NT2/D1 (cell line): ENCODE measurements at places on chromosomes 12 and 14.

DNA sequence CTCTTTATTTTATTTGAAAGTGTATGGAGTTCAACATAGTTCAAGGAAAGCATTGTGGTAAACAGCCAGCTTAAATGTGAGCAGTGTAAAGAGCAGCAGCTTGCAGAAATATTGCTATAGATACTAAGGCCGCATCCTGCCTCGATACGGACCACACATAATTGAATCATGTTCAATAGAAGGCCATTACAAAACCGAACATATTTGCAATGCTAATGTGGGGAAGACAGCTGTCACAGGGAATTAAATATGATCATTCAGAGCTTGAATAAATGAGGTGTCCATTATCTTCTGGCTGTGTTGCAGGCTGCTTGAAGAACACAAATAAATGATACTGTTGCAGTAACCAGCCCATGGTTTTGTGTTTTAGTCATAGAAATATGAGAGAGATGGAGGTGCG lies 173.2 kb downstream of the BRMS1L start:
- DNase-seq, result no peak

- DNase-seq, result no peak
Observed at GRCh38 chr12:34287986-34288962, 266.0 kb downstream of the ALG10 start.

- DNase-seq, result no peak
Observed at GRCh38 chr12:57490126-57490525, 2.3 kb downstream of the MARS1 start.

DNA sequence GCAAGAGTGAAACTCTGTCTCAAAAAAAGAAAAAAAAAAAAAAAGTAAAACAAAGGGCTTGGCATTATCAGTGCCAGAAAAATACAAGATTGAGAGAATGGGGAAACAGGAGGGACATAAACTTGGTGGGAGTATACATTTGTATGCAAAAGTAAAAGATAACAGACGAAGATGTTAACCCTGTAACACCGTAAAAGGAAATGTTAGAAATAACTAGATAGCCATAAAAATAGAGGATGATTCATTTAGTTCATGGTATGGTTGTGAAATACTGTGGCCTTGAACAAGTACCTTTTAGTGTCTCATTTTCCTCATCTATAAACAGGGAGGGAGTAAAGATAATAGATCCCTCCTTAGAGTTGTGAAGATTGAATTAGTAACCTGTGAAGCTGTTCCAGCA lies 33.3 kb downstream of the ATP2A2 start:
- no peak for DNase-seq

DNA sequence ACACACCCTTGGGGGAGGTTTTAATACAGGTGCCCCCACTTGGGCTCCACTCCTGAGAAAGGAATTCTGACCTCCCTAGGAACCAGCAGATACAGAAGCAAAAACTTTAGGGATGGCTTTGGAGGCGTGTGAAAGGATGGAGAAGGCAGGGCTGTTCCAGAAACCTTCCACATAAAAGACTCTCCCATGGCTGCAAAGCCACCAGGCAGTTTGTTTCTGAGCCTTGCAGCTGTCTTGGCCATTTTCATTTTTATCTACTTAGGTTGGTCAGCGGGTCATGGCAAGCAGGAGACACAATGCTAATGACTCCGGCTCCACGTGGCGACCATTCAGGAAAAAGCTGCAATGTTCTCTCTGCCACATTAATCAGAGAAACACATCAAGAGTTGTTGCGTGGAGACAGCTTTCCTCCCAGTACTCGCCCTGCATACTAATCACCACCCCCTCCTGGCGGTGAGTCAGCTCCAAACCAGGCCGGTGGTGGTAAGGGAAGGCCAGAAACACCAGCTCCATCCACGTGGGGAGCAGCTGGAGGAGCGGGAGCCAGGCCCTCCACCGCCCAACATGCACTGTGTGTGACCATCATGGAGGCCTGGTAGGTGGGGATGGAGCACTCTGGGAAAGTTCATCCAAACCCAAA lies 30.9 kb upstream of the IRF2BPL start:
- no peak for DNase-seq

DNA sequence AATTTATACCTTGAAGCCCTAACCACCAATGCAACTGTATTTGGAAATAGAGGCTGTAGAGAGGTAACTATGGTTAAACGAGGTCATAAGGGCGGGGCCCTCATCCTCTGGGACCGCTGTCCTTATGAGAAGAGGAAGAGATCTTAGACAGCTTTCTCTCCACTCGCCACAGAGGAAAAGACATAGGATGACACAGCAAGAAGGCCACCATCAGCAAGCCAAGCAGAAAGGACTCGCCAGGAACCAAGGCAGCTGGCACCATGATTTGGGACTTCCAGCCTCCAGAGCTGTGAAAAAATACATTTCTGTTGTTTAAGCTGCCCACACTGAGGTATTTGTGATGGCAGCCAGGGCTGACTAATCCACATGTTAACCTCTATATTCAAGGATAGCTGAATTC lies 30.4 kb upstream of the BCAT1 start:
- DNase-seq, result no peak

DNA sequence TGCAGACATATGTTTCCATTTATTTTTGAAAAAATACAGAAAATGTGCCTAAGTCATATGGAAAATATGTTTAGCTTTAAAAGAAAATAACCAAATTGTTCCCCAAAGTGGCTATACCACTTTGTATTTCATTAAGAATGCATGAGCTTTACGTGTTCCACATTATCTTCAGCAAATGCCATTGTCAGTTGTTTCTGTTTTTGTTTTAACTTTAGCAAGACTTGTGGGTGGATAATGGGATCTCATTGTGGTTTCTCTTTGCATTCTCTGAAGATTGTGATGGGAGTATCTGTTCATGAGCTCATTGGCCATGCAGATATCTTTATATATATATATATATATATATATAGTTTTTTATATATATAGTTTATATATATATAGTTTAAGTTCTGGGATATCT lies 181.5 kb downstream of the CCER1 start:
- DNase-seq, result no peak

- DNase-seq, result no peak
Observed at GRCh38 chr14:29264865-29265264, 498.3 kb downstream of the FOXG1 start.

- DNase-seq, result no peak
Observed at GRCh38 chr12:75756111-75756510, 244.7 kb upstream of the KRR1 start.

- no peak for DNase-seq
Observed at GRCh38 chr14:73997944-73998447, 21.1 kb downstream of the ENTPD5 start.

GRCh38 chr12:526089-526488 lies 66.3 kb downstream of the B4GALNT3 start:
- DNase-seq, result no peak

GRCh38 chr12:10590966-10591365 lies 22.4 kb downstream of the MAGOHB start:
- DNase-seq, result no peak

- no peak for DNase-seq
Observed at GRCh38 chr14:68661226-68662225, 131.3 kb downstream of the ZFP36L1 start.

GRCh38 chr12:63944586-63945228 lies 100.2 kb downstream of the SRGAP1 start:
- DNase-seq, result no peak

- no peak for DNase-seq
Observed at GRCh38 chr12:2013527-2014223, 9.4 kb upstream of the DCP1B start.

DNA sequence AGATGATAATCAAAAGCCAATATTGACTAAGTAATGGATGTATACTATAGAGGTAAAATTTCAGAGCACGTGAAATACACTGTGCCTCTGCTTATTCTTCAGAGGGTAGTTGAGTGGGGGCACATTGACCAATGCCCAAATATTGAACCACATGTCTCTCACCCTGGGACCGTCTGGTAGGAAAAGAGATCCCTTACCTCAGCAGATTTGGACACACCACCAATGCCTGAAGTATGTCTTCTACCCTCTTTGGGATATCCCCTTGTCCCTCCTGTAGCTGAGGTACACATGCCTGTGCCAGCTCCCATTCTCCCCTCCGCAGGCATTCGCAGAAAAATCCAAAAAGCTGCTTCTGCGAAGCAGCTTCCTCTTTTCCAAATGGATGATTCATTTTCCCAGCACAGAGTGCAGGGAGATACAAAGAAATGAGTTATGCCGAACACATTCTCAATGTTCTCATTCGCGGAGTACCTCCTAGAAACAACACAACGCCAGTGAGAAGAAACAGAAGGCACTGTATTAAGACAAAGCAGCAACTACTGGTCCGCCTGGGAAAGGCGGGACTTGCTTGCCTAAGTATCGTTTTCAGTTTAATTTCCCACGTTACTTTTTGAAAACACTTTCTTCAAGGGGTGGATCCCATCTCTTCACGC lies 691 bp downstream of the ZFYVE26 start:
- DNase-seq, result no peak

DNA sequence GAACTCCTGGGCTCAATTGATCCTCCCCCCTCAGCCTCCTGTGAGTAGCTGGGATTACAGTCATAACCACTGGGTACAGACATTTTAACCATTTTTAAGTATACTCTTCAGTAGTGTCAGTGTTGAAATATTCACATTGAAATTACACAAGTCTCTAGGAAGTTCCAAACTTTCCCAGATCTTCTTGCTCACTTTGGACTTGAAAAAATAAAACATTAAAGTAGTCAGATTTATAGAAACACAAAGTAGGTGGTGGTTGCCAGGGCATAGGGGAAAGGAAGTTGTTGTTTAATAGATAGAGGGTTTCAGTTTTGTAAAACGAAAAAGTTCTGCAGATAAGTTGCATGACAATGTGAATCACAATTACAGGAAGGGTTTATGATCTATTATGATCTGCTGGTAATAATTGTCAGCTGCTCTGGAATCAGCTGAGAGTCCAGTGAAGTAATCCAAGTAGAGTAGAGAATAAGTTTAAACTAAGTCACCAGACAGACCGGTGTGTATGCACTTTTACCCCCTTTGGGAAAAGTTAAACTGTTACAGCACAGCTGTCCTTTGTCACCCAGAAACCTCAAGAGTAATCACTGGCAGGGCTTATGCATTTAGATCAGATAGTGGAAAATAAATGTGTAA lies 27.4 kb downstream of the PCNX1 start:
- no peak for DNase-seq

DNA sequence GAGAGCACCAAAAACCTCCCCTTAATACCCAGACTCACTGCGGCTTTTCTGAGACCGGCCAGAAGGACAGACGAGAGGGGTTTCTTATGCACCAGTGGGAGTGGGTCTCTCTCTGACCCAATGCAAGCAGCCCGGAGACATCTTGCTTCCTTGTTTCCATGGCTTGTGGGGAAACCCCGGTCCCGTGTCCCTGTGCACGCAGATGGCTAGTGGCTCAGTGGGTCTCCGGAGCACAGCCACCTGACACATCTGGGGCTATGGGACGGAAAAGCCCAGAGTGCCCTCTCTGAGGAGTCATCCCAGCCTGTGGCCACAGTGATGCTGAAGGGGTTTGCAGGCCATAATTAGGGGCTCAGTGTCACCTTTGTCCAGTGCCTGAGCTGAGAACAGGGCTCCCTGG lies 197.6 kb downstream of the PHETA1 start:
- DNase-seq, result no peak

DNA sequence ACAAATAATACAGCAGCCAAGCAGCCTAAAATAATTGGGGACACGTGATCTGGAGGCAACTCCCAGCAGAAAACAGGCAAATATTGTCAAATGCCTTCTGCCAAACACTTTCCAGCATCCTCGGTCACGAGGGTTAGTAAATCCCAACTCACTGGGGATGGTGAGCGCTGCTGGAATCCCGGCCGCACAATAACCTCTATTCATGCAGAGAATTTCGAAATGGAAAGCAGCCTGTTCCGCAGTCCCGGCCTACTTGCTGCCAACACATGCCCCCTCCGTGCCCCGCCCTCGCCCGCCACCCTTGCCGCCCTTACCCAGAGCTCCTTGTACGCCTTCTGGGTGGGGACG lies 62.2 kb downstream of the RFX4 start:
- no peak for DNase-seq

GRCh38 chr14:98374136-98374535 lies 897.9 kb downstream of the BCL11B start:
- no peak for DNase-seq

DNA sequence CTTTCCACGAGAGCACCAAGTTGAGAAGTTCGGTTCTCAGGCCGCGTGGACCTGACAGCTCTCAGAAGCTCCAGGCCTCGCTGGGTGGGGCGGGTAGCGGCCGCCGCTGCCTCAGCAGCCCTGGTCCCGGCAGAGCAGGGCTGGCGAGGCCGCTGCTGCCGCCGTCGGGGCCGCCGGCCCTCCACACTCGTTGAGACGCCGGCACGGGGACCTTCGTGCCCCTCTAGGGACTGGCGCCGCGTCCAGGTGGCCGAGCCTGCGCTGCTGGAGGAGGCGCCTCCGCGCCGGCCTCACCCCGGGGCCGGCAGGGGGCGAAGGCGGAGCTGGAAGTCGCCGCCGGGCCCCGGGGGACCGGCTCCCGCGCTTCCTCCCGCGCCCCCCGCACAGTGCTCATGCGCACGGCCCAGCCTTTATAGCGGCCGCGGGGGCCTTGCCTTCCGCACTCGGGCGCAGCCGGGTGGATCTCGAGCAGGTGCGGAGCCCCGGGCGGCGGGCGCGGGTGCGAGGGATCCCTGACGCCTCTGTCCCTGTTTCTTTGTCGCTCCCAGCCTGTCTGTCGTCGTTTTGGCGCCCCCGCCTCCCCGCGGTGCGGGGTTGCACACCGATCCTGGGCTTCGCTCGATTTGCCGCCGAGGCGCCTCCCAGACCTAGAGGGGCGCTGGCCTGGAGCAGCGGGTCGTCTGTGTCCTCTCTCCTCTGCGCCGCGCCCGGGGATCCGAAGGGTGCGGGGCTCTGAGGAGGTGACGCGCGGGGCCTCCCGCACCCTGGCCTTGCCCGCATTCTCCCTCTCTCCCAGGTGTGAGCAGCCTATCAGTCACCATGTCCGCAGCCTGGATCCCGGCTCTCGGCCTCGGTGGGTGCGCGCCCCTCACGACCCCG lies at the start of gene COCH:
TSS of gene COCH (plus strand) at position 440 of the 879 bp plus-strand sequence. CDS start at position 820, 380 bp downstream.
- DNase-seq, result no peak

- DNase-seq, result no peak
Observed at GRCh38 chr14:99079061-99079727, 192.8 kb downstream of the BCL11B start.

DNA sequence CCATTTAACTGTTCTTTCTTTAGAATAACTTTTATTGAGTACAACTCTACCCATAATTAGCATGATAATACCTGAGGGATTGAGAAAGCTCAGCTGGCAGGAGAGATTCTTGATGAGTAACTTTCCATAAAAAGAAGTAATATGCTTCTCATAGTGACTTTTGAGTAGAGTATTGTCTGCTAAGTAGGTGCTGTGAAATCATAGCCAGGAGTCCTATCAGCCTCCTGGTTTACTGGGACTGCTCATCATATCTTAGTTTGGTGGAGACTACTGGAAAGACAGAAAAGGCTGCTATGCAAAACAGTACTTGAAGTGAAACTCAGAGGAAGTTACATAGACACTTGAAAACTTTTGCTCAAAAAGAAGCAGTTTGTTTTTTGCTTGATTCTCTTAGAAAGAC lies 113.3 kb upstream of the ATP2B1 start:
- DNase-seq, result no peak

DNA sequence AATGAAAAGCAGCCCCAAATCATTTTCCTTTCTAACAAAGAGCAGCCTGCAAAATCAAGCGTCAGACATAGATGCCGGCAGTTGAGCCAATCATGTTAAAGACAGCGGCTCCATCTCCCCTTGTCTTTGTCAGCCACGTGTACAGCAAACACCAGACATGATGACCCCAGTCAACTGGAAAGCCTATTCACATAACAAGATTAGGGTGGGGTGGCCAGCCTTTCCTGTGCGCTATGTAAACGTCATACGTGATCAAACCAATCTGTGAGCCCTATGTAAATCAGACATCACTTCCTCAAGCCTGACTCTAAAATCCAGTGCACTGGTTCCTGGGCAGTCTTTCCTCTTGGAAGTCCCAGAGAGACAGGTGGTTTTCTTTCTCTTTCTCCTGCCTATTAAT lies 9.9 kb upstream of the FICD start:
- no peak for DNase-seq
